ENCODE measurements at places on chromosomes 2 and 18.

- no peak for DNase-seq
These were observed 104.5 kb downstream of the DCDC2C start for GRCh38 chr2:3807853-3808252.

GRCh38 chr2:228039752-228040534 lies 141.5 kb downstream of the SPHKAP start:
- no peak for DNase-seq

GRCh38 chr18:22831441-22831904 lies 101.7 kb upstream of the RBBP8 start:
- DNase-seq, result no peak

GRCh38 chr18:48955830-48956261 lies 5.1 kb upstream of the SMAD7 start:
- no peak for DNase-seq

- no peak for DNase-seq
These were observed 917.8 kb upstream of the SLC39A10 start for GRCh38 chr2:194739217-194739616.

GRCh38 chr2:125516496-125517109 lies 1139.4 kb upstream of the GYPC start:
- no peak for DNase-seq

GRCh38 chr18:21496277-21496835 lies 104.1 kb downstream of the ESCO1 start:
- DNase-seq, result no peak

DNA sequence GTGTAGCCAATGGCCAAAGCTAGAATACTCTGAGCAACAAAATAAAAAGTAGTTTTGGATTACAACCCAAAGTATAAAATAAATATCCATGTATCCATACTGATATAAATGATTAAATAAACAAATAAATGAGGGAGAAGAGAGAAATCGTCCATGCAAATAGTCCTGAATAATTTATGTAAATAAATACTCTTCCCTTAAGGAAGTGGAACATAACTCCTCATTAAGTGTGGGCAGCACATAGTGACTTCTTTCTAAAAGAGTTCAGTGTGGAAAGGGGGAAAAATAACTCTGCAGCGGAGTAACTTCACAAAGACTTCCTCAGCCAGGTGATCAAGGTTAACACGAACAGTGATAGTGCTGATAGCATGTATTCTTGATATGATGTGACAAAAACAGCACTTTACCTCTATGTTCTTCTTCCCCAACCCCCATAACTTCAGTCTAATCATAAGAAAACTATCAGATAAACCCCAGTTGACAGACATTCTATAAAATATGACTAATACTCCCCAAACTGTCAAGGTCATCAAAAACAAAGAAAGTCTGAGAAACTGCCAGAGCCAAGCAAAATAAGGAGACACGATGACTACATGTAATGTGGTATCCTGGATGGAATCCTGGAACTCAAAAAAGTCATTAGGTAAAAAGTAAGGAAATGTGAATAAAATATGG lies 30.7 kb downstream of the METTL8 start:
- no peak for DNase-seq

DNA sequence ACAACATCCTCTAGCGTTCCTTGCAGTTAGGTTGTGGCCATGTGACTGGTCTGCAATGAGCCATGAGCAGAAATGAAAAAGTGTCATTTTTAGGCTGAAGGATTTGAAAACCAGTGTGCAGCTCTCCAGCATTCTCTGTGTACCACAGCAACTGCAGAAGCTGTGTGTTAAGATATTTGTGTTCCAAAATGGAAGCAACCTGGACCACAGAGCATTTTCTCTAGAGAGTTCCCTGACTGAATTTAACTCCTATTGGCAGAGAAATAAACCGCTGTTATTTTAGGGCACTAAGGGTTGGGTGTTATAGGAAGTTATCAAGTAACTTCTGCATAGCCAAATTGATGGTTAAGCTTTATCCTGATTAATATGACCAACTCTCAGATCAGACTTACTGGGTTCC lies 257.2 kb upstream of the THUMPD2 start:
- no peak for DNase-seq

DNA sequence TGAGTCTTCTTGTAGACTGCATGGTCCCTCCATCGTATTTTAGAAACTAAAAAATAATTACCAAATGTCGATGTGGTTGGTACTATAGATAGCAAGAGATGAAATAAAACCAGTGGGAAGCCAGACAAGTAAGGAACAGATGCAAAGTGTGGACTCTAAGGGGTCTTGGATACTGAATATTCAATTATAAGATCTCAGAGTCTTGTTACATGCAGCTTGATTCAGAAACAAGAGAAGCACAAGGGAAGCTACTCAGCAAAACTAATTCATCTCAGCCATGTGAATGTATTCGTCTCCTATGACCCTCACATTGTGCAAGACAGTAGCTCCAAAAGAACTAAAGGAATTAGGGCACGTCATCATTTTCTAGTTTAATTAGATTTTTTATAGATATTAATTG lies 80.9 kb downstream of the CDH20 start:
- DNase-seq, result no peak

DNA sequence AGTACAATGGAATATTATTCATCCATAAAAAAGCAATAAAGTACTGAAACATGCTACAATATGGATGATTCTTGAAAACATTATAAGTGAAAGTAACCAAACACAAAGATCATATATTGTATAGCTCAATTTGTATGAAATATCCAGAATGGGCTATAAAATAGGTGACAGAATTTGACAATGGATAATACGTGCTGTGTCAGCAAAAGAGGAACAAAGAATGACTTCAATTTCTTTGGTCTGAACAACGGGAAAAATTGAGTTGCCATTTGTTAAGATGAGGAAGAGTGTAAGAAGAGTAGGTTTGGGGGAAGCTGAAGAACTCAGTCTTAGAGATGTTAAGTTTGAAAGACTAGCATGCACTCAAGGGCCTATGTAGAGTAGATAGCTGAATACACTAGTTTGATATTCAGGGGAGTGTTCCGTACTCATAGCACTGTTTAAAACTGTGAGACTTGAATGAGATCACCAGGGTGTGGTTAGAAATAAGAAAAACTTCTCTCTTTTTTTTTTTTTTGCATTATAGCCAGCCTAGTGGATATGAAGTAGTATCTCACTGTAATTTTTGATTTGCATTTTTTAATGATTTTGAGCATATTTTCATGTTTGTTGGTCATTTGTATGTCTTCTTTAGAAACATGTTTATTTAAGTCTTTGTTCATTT lies 213.6 kb downstream of the NR4A2 start:
- no peak for DNase-seq

DNA sequence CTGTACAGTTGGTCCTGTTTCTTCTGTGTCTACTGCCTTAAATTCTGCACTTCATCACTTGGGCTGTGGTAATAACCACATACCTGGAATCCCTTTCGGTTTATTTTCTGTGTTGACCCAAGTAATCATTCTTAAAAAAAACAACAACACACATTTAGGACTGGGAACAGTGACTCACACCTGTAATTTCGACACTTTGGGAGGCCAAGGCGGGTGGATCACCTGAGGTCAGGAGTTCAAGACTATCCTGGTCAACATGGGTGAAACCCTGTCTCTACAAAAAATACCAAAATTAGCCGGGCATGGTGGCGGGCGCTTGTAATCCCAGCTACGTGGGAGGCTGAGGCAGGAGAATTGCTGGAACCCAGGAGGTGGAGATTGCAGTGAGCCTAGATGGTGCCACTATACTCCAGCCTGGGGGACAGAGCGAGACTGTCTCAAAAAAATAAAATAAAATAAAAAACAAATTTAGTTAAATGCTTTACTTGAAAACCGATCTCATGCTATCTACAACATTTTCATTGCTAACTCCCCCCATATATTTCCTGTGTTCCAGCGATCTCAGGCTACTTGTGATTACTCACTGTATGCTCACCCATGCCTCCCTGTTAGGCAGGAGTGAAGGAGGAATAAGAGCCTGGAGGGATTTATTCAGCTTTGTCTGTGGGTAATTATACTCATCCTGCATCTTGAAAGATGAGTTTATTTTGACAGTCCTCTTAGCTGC lies 18.2 kb downstream of the ACSL3 start:
- no peak for DNase-seq

GRCh38 chr2:190533175-190533967 lies 1.2 kb downstream of the NEMP2 start:
- no peak for DNase-seq

DNA sequence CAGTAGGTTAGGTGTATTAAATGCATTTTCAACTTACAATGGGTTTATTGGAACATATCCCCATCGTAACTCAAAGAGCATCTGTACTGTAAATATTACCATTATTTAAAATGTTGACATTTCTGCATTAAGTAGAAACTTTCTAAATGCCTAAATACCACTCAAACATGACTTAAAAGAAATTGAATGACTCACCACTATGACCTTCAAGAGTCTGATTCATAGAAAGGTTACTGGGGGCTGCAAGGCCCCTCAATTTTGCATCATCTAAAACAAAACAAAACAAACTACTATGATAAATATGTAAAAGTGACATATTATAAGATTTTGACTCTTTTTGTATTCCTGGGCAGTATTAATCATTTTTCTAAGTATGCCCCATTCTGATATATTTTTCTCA lies 7.6 kb downstream of the WDR35 start:
- no peak for DNase-seq

DNA sequence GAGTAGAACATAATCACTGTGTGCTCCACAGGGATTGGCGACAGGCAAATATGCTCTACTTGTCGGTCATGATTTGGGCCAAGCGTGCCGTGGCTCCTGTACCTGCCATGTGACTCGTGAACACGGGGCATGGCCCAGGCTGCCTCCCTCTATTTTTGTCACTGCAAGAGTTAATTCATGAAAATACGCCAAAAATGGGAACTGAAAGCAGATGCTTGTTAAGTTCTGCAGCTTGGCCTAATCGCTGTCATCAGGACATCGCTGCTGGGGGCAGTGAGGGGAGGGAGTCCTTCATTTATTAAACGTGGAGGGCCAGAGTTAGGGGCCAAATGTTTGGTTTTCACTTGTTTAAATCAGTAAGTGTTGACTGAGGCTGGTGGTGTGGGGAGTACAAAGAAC lies 177.8 kb downstream of the BCL2 start:
- no peak for DNase-seq

GRCh38 chr2:48454504-48454903 lies 75.5 kb upstream of the STON1 start:
- DNase-seq, result no peak

DNA sequence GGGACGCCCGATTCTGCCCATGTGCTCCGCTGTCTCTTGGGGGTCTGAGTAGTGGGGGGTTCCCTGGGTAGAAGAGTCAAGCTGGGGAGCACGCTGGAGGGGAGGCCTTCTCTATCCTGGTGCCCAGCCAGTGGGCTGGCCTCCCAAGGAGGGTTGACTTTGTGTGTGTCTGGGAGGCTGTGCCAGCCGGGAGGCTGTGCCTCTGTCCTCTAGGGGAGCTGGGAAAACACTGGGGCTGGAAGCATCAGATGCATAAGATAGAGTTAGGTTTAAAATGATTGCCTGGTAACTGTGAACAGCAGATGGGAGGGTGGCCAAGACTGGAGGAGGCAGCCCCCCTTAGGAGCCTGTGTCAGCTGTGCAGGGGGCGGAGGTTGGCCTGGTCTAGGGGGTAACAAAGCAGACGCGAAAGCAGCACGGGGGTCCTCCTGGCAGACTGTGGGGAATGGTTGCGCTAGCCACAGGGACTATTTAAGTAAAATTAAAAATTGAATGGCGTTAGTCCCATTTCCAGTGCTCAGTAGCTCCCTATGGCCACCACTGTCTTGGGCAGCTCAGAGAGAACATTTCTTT lies 1.3 kb downstream of the ING5 start:
- no peak for DNase-seq

GRCh38 chr18:55501982-55502710 lies 85.8 kb downstream of the TCF4 start:
- no peak for DNase-seq

GRCh38 chr18:48296581-48296980 lies 112.6 kb downstream of the ZBTB7C start:
- no peak for DNase-seq

GRCh38 chr2:47719099-47719498 lies 63.8 kb upstream of the MSH6 start:
- DNase-seq, result no peak

DNA sequence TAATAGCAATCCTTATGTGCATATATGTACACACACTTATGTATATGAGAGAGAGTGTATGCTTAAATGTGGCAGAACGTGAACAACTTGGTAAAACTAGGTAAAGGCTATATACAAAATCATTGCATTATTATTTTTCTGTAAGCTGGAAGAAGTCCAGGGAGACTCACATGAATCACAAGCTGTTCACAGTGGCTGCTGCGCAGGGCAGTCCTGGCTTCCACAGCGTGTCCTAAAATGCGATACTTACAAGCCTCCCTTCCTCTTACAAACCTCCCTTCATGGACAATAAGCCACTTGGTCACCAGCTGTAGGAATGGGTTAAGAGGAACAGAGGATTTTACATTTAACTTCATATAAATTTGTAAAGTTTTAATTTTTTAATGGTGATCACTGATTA lies 114.9 kb upstream of the AGAP1 start:
- no peak for DNase-seq

DNA sequence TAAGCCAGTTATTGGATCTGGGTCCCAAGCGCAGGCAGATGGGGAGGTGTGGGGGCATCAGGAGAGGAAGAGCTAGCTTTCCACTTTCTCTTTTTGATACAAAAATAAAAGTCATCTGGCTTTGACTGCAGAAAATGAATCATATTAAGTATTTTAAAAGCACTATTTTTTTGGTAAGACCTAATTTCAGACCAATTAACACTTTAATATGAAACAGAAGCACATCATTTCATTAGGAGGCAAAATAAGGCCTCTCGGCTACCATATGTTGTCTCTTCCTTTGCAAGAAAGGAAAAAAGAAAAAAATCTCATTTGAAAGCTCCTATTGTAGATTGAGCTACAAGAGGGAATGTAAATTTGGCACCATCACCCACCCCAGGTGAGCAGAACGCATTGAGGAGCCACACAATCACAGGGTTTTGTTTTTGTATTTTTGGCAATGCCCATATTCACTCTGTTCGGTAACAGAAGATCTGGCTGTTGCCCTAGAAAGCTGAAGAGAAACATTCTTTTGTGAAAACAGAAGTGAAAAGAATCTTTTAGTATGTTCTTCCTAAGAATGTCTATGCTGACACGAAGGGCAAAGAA lies 390.7 kb upstream of the ETAA1 start:
- no peak for DNase-seq

DNA sequence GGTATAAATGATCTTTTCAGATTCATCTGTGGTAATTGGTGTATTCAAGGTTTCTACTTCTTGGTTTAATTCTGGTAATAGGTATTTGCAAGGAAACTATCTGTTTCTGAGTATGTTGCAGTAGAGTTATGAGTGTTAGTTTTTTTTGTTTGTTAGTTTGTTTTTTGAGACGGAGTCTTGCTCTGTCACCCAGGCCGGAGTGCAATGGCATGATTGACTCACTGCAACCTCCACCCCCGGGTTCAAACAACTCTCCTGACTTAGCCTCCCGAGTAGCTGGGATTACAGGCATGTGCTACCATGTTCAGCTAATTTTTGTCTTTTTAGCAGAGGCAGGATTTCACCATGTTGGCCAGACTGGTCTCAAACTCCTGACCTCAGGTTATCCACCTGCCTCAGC lies 60.9 kb upstream of the IL1R2 start:
- no peak for DNase-seq
